ENCODE measurements at places on chromosomes 7 and 10.

GRCh38 chr7:79786187-79786586 is 332.7 kb upstream of the MAGI2 start:
- DNase-seq, result no peak

DNA sequence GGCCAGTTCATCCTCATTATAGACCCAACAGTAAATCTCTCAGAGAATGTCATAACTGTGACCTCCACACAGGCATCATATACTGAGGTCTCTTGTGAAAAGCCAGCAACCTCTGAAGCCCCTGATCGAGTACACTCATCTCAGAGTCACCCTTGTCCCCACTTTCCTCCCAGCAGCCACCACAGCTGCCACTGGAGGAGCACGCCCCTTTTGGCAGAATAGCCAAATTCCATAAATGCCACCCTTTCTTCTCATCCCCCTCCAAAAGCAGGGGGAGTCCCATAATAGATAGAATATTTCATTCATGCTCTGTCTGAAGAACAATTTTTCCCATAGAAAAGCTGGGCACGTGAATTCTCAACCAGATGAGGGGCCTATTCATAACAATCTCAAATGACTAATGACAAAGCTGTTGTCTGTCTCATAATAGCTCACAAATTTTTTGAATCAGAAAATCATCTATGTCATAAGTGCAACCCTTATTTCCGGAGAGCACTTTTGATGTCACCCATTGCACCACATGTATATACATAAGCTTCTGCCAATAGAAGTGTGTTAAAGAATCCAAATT is 47.4 kb downstream of the SGMS1 start:
- no peak for DNase-seq

DNA sequence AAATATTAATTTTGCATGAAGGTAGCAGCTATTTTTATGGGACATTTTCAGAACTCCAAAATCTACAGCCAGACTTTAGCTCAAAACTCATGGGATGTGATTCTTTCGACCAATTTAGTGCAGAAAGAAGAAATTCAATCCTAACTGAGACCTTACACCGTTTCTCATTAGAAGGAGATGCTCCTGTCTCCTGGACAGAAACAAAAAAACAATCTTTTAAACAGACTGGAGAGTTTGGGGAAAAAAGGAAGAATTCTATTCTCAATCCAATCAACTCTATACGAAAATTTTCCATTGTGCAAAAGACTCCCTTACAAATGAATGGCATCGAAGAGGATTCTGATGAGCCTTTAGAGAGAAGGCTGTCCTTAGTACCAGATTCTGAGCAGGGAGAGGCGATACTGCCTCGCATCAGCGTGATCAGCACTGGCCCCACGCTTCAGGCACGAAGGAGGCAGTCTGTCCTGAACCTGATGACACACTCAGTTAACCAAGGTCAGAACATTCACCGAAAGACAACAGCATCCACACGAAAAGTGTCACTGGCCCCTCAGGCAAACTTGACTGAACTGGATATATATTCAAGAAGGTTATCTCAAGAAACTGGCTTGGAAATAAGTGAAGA is 112.3 kb downstream of the CFTR start:
- DNase-seq, result no peak

DNA sequence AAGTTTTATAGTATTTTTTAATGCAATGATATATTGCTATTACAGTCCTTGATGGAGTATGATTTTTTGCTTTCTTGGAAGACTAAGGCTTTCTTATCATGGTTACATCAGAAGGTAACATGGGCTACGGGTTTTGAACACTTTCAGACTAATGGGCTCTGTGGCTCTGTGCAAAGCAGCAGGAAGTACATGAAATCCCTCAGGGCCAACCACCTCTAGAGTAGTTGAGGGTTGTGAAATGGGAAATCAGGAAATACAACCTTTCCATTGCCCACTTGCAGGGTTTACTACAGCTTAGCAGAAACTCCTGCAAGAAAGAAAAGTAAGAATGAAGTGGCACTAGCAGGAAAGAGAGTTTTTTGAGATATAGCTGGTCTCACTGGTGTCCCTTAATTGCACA is 853.5 kb downstream of the KCNMA1 start:
- no peak for DNase-seq

DNA sequence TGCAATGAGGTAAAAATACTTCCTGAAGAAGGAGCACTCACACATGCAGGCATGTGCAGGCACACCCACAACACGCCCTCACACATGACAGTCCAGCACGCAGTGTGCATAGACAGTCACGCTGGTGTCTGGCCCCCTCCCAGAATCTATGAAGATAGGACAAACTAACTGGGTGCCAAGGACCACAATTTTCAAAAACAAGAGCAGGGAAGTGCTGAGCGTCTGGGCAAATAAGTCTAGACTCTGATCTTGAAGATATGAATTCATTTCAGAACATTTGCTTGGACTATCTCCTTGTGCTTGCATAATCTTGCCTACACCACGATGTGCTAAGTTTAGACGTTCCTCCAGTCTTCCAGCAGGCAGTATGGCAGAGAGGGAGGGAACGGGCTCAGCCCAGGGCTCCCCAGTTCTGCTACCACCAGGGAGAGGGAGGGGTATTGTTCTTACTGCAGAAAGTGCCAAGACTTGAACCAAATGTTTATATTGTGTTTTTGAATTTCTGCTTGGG is 276.5 kb upstream of the KLF6 start:
- DNase-seq, result no peak

DNA sequence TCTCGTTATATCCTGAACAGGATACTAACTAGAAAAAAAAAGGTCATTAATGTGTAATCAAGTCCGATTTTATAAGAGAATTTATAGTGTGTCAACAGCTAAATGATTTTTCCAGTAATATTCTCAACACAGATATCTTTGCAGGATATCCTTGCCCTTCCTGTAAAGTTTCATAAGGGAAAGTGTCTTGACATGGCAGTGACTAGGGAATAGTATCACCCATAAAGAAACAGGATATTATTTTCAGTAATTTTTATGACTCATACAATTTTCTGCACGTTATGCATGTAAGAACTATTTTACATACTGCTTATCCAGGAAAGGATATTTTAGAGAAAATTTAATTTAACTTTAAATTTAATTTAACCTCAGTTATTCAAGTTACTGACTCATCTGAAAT is 19.5 kb upstream of the PNLIP start:
- DNase-seq, result no peak
